Left lung (tissue), 14 donors: ENCODE measurements at places on chromosomes 2 and 18. TPM values are rescaled to one million over a fixed set of nuclear protein-coding genes. Genes with fewer than 3 reads are reported as not detected.

Gene PPP1CB
- 241 TPM for total RNA-seq

Gene CKAP2L
- total RNA-seq, result 5.2 TPM

Gene PLB1
- total RNA-seq, result 6.8 TPM

Gene LHCGR
- not detected for total RNA-seq

Gene STARD6
- not detected for total RNA-seq

Gene SUCLG1
- 63.1 TPM for total RNA-seq

Gene ANTXR1
- total RNA-seq, result 70.2 TPM

Gene HOXD3
- not detected for total RNA-seq

Gene IL36G
- not detected for total RNA-seq

Gene LYG1
- 1.4 TPM for total RNA-seq

Gene RAPGEF4
- total RNA-seq, result 12.6 TPM

Gene PLEK
- 20.2 TPM for total RNA-seq

Gene PARD3B
- 24.6 TPM for total RNA-seq

Gene ICOS
- total RNA-seq, result 0.32 TPM

Gene TMEM178A
- 1.5 TPM for total RNA-seq

Gene MERTK
- 42.8 TPM for total RNA-seq

Gene IHH
- 1.0 TPM for total RNA-seq

Gene DNAJC5G
- not detected for total RNA-seq

Gene ABCG5
- not detected for total RNA-seq

Gene RAB6D
- total RNA-seq, result not detected

Gene C18orf54
- total RNA-seq, result 4.8 TPM

Gene REG3G
- total RNA-seq, result not detected

Gene NGEF
- 0.26 TPM for total RNA-seq

Gene KCNG2
- total RNA-seq, result 0.20 TPM

Gene IL1RN
- 28.6 TPM for total RNA-seq

Gene SLC8A1
- total RNA-seq, result 39.7 TPM

Gene ANKRD36B
- total RNA-seq, result 16.6 TPM

Gene CD207
- 0.73 TPM for total RNA-seq

Gene LDLRAD4
- total RNA-seq, result 26.6 TPM

Gene GPR39
- total RNA-seq, result 13.1 TPM

Gene ADAM23
- total RNA-seq, result 2.2 TPM

Gene TRPM8
- not detected for total RNA-seq

Gene PTGR3
- total RNA-seq, result 25.7 TPM

Gene C1QL2
- not detected for total RNA-seq

Gene HOXD13
- not detected for total RNA-seq

Gene INPP1
- total RNA-seq, result 21.0 TPM

Gene NEURL3
- 0.18 TPM for total RNA-seq

Gene GALR1
- total RNA-seq, result not detected

Gene VRK2
- 18.2 TPM for total RNA-seq

Gene ZNF2
- 4.1 TPM for total RNA-seq

Gene PROKR1
- total RNA-seq, result not detected

Gene SLC23A3
- total RNA-seq, result 3.8 TPM

Gene VWC2L
- total RNA-seq, result not detected

Gene FAP
- total RNA-seq, result 25.3 TPM

Gene AQP12A
- total RNA-seq, result not detected

Gene KATNAL2
- total RNA-seq, result 4.2 TPM

Gene TRABD2A
- 6.3 TPM for total RNA-seq

Gene ANKRD29
- 23.1 TPM for total RNA-seq

Gene NRP2
- total RNA-seq, result 75.7 TPM

Gene PSMA8
- 0.15 TPM for total RNA-seq
